ENCODE measurements at places on chromosomes 7 and 10. TPM values are rescaled to one million over a fixed set of nuclear protein-coding genes. Genes with fewer than 3 reads are reported as not detected.

GRCh38 chr7:106915873-106916272, 50.8 kb downstream of the PIK3CG start:
- DNase-seq = no peak

- no peak for DNase-seq
Measured at GRCh38 chr7:29239638-29240037, 45.1 kb downstream of the CHN2 start.

DNA sequence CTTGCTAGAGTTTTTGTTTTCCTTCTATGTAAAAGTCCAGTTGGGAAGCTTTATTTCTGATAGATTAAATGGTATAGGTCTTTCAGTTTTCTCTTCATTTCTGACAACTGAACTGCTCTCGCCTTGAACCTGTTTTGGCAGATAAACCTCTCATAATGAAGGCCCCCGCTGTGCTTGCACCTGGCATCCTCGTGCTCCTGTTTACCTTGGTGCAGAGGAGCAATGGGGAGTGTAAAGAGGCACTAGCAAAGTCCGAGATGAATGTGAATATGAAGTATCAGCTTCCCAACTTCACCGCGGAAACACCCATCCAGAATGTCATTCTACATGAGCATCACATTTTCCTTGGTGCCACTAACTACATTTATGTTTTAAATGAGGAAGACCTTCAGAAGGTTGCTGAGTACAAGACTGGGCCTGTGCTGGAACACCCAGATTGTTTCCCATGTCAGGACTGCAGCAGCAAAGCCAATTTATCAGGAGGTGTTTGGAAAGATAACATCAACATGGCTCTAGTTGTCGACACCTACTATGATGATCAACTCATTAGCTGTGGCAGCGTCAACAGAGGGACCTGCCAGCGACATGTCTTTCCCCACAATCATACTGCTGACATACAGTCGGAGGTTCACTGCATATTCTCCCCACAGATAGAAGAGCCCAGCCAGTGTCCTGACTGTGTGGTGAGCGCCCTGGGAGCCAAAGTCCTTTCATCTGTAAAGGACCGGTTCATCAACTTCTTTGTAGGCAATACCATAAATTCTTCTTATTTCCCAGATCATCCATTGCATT, 27.1 kb downstream of the MET start:
- DNase-seq = no peak

DNA sequence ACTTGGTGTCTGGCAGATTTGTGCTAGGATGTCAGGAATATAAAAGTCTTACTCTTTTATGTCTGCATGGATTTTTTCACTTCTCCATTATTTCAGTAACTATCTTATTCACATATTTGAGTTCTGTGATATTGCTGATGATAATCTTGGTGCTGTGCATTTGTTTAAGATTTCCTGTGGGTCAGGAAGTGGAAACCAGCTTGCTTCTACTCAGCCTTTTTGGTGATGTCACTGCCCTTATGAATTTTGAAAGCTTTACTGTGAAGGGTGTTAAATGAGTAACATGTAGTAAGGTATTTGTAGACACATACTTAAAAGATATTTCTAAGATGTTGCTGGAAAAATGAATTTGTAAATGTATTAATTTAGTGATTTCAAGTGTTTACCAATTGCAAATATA, 69.5 kb upstream of the VOPP1 start:
- no peak for DNase-seq

GRCh38 chr7:108193594-108194498, 63.7 kb upstream of the LAMB4 start:
- no peak for DNase-seq

GRCh38 chr7:40232242-40232893, 97.6 kb downstream of the SUGCT start:
- DNase-seq = peak; percentile 78

DNA sequence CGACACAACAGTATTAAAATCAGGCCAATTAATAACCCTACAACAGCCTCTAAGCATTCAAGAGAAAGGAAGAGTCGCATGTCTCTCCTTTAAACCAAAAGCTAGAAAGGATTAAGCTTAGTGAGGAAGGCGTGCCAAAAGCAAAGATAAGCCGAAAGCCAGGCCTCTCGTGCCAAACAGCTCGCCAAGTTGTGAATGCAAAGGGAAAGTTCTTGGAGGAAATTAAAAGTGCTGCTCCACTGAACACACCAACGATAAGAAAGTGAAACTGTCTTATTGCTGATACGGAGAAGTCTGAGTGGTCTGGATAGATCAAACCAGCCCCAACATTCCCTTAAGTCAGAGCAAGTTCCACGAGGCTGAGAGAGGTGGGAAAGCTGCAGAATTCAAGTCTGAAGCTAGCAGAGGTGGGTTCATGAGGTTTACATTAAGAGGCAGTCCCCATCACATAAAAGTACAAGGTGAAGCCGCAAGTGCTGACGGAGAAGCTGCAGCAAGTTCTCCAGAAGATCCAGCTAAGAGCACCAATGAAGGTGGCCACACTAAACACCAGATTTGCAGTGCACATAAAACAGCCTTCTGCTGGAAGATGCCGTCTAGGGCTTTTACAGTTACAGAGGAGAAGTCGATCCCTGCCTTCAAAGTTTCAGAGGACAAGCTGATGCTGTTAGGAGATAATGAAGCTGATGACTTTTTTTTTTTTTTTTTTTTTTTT, 194.8 kb downstream of the MAD1L1 start:
- DNase-seq = no peak

DNA sequence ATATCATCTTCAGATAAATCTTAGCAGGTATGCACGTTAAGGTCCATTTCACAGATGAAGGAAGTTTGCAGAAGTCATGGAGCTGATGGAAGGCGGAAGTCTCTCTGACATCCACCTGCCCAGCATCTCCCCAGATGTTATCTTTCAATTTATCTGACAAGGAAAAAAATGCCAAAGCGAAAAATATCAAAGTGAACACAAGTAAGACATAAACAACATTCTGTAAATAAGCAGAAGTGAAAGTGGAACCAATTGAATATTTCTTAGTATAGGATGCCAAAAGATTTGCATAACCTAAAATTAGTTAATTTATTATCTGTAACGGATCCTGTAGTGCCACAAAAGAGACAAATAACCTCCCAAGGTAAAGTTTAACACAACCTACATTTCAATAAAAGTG, 73.6 kb upstream of the NEBL start:
- DNase-seq = no peak

- no peak for DNase-seq
Measured at GRCh38 chr7:134176037-134176350, 48.9 kb downstream of the LRGUK start.

- peak; percentile 50 for DNase-seq
Measured at GRCh38 chr7:85162721-85163120, 24.1 kb downstream of the SEMA3D start.

GRCh38 chr10:24971374-24971773, 19.0 kb upstream of the PRTFDC1 start:
- DNase-seq = no peak

- no peak for DNase-seq
Measured at GRCh38 chr10:131698232-131698631, 202.6 kb upstream of the PPP2R2D start.

DNA sequence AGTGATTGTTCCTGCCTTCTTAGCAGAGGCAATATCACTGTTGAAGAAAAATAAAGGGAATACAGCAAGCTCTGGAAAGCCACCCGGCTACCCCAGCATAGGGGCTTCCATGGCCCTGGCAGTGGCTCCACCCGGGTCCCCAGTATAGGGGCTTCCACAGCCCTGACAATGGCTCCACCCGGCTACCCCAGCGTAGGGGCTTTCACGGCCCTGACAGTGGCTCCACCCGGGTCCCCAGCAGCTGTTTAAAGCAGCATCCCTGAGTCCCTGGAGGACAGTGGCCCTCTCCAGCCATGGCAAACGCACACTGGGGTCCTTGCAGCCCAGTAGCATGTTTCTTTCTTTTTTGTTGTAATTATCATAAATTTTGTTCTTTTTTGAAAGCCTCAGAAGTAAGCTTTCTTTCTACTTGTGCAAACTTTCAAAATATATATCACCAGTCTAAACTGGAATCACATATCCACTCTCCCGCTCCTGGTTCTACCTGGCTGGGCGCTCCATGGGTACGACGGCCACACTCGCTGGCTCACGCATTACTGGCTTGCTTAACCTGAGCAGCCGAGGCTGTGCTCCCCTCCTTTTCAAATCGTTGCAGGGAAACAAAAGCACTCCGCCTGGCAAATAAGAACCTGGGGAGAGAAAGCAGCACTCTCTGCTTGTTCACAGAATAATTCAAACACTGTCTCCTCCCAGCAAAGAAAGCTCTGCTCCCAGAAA, 62.1 kb downstream of the TCERG1L start:
- DNase-seq = no peak

DNA sequence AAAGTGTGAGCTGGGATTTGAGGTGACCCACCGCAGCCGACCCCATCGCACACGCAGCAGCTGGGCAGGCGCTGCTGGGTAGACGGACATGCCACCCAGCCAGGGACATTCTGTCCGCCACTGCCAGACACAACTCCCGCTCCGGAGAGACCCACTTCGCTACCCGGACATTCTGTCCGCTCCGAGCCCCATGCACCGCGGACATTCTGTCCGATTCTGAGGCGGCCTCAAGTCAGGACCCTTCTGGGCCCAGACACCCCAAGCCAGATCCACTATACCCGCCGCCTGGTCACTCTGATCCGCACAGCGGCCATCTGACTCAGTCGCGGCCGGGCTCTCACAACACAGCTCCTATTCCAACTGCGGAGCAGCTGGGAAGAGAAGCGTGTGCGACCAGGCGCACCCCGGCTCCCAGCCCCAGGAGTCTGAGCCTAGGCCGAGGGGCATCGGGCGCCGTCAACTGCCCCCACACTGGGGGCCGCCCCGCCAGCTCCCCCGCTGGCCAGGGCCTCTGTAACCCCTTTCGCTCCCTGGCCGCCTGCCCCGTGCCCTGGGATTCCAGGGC, 763 bp downstream of the PITX3 start:
- DNase-seq = peak; percentile 35

GRCh38 chr7:76425156-76425555, 406 bp downstream of the ZP3 start:
- no peak for DNase-seq

DNA sequence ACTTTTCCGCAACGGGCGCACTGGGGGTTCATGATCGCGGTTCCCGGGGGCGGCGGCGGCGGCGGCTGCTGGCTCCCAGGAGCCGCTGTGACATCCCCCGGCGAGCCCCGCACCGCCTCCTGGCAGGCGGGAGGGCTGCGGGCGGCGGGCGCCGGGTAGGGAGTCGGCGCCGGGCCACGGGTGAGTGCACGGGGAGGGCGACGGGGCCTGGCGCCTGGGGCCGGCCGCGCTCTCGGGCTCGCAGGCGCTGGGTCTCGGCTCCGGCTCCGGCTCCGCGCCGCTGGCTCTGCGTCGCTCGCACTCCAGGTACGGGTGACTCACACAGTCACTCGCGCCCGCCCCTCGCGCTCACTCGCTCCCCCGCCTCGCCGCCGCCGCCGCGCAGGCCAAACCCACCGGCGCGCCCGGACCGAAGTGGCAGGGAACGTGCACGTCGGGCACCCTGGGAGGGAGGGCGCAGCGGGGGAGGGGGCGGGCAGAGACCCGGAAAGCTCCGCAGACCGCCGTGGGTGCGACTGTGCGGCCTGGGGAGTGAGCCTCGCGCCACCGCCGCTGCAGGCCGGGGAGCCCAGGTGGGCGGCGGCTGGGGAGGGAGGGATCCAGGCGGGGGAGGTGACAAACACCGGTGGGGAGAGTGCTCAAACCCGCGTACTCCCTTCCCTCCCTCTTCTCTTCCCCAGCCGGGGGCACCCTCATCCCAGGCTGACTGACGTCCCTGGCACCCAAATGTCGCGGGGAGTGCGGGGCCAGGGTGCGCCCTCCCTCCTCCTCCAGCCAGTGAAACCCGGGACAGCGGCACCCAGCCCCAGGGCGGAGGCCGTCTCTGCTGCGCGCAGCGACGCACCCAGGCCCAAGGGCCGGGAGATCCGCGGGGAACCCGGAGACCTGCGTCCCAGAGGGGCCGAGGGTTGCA, 276.9 kb upstream of the NEBL start:
- peak; percentile 21 for DNase-seq

GRCh38 chr10:114925587-114926586, 12.1 kb upstream of the TRUB1 start:
- DNase-seq = peak; percentile 91

- DNase-seq = no peak
Measured at GRCh38 chr7:135729230-135729629, 1.2 kb upstream of the SLC13A4 start.

DNA sequence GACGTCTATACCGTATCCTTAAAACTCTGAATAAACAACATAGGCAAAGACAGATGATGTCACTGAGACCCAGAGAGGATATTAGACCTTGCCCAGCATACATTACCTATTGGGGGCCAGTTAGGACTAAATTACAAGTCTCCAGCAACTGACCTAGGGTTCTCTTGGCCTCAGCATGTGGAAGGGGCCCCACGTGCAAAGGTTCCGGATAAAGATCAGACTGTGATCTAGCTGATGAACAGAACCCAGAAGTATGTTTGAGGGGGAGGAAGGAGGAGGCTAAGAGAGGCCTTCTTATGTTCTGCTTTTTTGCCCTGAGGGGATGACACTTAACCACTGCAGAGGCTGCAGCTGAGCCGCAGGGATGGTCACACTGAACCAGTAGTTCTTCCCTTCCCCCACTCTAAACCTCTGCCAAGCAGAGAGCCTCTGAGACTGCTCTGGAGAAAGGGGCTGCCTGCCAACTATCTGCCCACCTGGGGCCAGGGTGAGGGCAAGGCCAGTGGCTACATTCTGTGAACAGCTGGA, 24.0 kb upstream of the KMT2C start:
- DNase-seq = peak; percentile 89

- DNase-seq = peak; percentile 7
Measured at GRCh38 chr10:22271786-22272185, 44.4 kb upstream of the COMMD3 start.

DNA sequence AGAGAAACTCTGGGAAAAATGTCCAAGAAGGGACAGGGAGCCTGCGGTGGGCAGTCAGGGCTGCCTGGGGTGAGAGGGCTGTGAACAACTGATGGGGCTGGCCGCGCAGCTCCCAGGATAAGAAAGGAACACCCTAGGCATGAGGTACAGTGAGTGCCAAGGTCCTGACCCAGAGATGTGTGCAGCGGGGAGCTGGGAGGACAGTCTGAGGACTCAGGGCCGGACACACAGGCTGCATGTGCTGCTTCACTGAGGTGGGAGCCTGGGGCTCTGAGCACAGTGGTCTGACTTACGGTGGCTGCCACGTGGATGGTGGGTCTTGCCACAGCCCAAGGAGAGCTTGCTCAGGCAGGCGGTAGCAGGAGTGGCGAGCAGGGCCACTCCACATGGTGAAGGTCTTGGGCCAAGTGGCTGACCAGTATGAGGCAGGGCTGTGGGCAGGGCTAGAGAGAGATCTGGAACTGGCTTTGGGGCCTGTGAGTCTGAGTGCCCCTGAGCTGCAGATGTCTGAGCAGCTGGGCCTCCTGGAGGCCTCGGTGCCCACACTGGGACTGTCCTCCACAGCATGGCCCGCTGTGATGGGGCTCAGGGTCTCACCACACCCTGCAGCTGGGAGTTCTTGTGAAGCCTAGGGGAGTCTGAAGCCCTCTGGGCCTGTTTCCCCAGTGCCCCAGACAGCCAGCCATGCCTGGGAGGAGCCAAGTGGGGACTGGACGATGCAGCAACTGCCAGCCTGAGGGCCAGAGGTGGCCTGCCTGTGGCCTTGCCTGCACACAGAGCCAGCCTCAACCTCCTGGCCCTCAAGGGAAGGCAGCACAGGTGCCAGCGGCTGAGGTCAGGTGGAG, 60.3 kb downstream of the RASGEF1A start:
- no peak for DNase-seq

Gene CDC14C
- total RNA-seq = 0.07 TPM

Gene MKX
- total RNA-seq = 0.64 TPM

Gene GNAT3
- 0.12 TPM for total RNA-seq

Gene GPR158
- 0.02 TPM for total RNA-seq

Gene PKD2L1
- not detected for total RNA-seq

Gene FFAR4
- not detected for total RNA-seq

Gene ADAM12
- total RNA-seq = 43.4 TPM

Gene FGF8
- not detected for total RNA-seq

Gene CYP3A7
- not detected for total RNA-seq

Gene OGDHL
- 3.0 TPM for total RNA-seq

Gene CDHR3
- total RNA-seq = 0.52 TPM

Gene TMEM270
- 0.32 TPM for total RNA-seq
